Trophoblast cell (in vitro differentiated cells and primary cell): ENCODE measurements at places on chromosomes 4 and X.
A peak's percentile ranks its signal among the peaks of the same experiment; 100 is the strongest.

- DNase-seq = no peak
Measured at GRCh38 chrX:110135618-110136017, 132.7 kb downstream of the TMEM164 start.

DNA sequence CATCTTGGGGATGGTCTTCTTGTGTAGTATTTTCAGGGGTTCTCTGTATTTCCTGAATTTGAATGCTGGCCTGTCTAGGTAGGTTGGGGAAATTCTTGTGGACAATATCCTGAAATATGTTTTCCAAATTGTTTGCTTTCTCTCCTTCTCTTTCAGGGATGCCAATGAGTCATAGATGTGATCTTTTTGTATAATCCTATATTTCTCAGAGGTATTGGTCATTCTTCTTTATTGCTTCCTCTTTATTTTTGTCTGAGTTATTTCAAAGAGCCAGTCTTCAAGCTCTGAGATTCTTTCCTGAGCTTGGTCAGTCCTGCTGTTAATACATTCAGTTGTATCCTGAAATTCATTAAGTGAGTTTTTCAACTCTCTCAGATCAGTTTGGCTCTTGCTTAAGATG is 73.1 kb downstream of the MAMLD1 start:
- DNase-seq = no peak

GRCh38 chr4:94175553-94176261 is 32.0 kb upstream of the SMARCAD1 start:
- no peak for DNase-seq

- DNase-seq = no peak
Measured at GRCh38 chrX:82342531-82342930, 1140.6 kb downstream of the SH3BGRL start.

- DNase-seq = no peak
Measured at GRCh38 chrX:36861601-36862000, 146.6 kb upstream of the FAM47C start.

DNA sequence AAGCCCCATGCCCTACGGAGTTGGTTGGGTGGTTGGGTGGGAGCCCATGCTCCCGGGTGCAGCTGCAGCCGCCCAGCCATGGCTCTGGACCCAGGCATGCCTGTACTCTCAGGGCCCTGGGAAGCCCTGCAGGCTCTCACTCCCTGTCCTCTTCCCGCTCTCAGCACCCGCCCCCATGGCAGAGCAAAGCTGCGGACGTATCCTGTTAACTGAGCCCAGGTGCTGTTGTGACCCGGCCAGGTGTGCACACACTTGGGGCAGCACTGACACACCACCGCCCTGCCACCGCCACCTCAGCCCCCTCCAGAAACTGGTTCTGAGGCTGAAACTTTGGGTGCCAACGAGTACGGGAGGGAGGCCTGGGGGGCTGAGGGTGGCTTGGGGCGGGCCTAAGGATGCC is 40.3 kb downstream of the PPM1K start:
- DNase-seq = no peak

DNA sequence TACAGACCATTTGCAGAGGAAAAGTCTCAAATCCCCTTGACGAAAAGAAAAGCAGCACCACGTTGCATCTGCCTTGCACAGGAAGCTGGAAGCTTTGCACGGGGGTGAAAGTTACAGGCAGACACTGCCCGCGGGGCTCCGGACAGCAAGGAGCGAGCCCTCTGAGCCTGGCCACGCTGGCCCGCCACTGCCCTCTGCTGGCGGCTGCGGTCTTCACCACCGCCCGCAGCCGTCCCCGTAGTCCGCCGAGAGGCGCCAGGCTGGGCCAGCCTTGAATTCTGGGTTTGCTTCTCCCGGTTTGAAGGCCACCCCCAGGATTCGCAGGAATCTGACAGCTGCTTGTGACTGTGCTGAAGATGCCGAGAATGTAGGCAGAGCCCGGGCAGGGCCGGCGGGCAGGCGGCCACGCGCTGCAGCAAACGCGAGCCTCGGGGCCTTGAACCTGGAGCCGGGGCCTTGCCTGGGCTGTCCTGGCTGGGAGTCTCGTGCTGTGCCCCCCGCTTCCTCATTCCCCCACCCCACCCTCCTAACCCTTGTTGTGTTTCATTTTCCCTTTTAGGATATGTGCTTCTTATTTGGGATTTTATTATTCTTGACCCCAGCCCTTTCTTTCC is 49.2 kb downstream of the ENPP6 start:
- DNase-seq = peak; percentile 68

DNA sequence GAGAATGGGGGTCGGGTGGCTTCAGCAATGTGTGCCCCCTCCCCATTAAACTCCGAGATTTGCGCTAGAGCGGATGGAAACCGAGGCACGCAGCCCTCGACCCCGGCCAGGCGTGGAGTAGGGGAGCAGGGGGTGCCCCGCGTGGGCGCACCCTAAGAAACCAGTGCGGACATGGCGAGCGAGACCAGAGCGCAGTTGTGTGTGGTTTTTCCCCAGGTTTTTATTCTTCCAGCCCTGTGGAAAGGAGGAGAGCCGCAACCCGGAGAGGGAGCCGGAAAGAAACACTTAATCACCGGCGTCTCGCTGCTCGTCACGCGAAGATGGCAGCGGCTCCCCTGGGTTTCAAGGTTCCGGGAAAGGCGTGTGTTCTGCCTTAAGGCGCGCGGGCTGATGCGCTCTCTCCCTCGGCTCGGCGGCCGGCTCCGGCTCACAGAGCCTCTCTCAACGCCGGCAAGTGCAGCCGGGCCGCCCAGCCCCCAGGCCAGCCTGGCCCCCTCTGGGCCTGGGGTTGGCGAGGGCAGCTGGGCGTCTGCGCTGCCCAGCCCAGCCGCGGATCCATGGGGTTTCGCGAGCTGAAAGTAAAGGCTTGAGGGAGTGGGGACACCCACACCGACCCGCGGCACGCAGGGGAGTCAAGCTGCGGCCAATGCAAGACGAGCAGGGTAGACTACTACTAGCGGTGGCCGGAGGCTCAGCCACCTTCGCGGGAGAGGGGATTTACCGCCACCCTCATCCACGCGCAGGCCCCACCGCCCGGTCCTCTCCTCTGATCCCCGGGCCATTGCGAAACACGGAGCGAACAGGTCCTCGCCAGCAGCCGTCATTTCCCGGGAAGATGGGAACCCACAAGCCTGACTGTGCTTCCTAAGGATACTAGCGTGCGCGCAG is 74.0 kb upstream of the BCOR start:
- DNase-seq = peak; percentile 60

- DNase-seq = peak; percentile 6
Measured at GRCh38 chrX:47068214-47068613, 10.0 kb upstream of the RGN start.

- peak; percentile 93 for DNase-seq
Measured at GRCh38 chr4:140789759-140790158, 33.6 kb upstream of the TBC1D9 start.

DNA sequence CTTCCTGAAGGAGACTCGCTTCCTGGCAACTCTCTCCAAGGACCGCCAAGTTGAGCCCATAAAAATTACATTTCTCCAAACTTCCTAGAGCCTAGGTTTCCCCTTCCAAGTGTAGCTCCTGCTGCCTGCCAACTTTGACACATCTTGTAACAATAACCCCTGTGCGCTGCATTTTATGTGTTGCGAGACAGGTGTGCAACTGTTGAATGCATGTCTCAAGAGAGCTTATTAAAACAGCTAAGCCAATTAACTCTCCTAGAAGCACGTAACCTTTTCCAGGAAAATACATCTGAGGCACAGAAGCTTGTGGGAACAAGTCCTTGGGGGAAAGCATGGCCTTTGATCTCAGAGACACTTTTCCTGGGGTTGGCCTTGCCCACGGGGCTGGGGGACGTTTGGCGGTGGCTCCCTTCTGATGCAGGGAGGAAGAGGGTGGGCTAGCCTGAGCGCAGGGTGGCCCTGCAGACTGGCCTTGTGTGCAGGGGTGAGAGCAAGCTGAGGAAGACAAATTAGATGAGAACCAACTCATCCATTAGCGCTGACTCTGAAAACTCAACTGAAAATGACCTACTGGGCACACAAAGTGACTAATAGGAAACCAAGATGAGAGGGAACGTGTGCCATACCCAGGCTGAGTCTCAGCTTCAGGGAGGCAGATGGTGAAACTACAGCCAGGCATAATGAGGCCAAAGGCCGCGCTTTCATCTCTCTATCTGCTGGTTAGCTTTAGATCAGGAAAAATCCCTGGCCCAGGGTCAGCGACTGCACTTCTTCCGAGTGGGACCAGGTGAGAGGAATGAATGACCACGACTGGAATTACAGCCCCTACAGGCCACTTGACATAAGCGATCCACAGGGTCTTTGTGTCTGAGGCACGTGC is 75.3 kb downstream of the ENPP6 start:
- DNase-seq = no peak

DNA sequence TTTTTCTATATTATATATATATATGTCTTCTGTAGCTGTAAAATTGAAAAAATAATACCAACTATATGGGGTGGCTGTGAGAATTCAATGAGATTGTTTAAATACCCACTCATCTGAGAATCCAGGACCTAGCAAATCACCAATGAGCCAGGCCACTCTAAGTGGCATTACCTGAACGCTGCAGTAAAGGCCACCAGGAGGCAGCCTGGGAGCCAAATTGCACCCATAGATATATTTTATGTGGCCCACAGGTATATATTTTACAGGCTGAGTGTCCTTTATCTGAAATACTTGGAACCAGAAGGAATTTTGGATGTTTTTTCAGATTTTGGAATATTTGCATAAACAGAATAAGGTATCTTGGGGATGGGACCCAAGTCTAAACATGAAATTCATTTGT is 58.2 kb upstream of the C4orf50 start:
- DNase-seq = no peak

DNA sequence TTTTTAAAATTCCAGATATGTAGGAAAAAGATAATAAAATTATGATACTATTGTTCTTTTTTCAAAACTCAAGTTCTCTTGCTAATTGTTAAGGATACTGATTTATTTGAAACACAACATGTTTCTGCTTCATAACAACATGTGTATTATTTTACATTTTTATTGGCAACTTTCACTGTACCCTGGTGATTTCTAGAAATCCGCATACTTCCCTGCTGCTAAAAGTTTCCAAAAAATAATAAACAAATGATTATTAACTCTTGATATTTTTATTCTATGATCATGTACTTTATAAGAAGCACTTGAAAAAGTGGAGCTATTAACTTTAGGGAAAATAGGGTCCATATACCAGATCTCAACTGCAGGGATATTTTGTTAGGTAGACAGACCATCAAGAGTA is 71.2 kb upstream of the HCCS start:
- no peak for DNase-seq

- no peak for DNase-seq
Measured at GRCh38 chrX:78838709-78839108, 91.2 kb downstream of the LPAR4 start.

DNA sequence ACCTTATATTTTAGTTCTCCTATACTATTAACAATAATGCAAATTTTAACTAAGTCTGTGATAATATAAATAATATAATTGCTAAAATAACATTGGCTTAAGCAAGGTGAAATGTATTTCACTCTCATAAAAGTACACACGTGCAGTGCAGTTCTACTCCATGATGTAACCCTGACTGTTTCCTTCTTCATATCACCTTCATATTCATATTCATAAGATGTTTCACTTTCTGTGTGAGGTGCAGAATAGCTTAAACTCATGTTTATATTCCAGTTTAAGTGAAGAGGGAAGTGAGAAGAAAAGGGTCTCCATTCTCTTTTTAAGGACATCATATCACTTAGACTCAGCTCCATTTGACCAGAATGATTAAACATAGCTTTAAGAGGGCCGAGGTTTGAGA is 1810.0 kb upstream of the PCDH10 start:
- no peak for DNase-seq

DNA sequence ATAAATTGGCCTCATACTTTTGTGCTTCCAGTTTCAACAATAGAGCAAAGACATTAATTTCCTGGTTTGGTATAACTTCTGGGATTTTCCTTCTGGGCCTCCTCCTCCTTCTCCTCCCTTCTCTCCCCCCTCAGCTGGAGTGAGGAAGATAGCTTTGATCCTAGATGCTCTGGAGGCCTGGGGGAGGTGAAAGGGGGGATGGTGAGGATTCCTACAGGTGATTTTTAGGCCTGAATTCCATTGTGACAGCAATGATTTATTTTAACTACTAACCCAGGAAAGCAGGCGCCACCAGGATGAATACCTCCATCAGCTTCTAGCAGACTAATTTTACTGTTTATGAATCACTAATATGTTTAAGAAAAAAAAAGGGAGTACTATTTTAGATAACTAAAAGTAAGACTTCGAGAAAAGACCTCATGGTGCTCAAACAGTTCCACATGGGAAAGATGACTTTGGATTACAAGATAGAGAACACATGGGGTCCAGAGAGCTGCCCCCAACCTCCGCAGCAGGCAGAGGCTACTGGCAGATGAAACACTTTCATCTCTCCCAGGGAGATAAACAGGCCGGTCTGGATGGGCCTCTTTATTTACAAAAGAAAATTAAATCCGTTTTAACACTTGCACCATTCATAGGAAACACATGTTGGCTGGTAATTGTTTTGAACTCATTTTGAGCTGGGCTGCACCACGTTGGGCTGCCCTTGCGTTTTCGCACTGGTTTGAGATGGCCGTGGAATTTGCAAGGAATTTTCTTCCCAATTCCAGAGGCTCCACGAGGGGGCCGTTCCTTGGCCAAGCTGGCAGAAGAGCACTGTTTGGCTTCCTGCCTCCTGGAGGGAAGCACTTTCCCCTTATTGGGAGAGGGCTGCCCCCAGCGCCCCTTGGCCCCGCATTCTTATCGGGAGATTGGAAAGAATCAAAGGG is 125.1 kb upstream of the STX18 start:
- no peak for DNase-seq

GRCh38 chr4:177558995-177559394 is 116.8 kb upstream of the AGA start:
- DNase-seq = no peak

GRCh38 chr4:78870056-78870455 is 69.2 kb downstream of the PAQR3 start:
- no peak for DNase-seq

GRCh38 chrX:24426921-24427746 is 38.0 kb upstream of the PDK3 start:
- no peak for DNase-seq

GRCh38 chr4:168621806-168622589 is 125.1 kb downstream of the PALLD start:
- DNase-seq = peak; percentile 88

DNA sequence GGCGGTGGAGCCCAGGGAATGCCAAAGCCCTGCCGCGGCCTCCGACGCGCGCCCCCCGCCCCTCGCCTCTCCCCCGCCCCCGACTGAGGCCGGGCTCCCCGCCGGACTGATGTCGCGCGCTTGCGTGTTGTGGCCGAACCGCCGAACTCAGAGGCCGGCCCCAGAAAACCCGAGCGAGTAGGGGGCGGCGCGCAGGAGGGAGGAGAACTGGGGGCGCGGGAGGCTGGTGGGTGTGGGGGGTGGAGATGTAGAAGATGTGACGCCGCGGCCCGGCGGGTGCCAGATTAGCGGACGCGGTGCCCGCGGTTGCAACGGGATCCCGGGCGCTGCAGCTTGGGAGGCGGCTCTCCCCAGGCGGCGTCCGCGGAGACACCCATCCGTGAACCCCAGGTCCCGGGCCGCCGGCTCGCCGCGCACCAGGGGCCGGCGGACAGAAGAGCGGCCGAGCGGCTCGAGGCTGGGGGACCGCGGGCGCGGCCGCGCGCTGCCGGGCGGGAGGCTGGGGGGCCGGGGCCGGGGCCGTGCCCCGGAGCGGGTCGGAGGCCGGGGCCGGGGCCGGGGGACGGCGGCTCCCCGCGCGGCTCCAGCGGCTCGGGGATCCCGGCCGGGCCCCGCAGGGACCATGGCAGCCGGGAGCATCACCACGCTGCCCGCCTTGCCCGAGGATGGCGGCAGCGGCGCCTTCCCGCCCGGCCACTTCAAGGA is at the start of gene FGF2:
Gene FGF2 (plus strand): TSS at position 279 of the 705 bp plus-strand sequence. CDS start 344 bp downstream, at position 623.
- DNase-seq = no peak
